Omental fat pad (tissue), 4 donors: ENCODE measurements at places on chromosomes 2 and 18. TPM values are rescaled to one million over a fixed set of nuclear protein-coding genes. Genes with fewer than 3 reads are reported as not detected.

SDC1 gene
- total RNA-seq, result 5.4 TPM

TSPYL6 gene
- not detected for total RNA-seq

OTOS gene
- not detected for total RNA-seq

SLC4A5 gene
- 1.3 TPM for total RNA-seq

RAB6C gene
- total RNA-seq, result not detected

ADD2 gene
- 4.8 TPM for total RNA-seq

RBBP8 gene
- total RNA-seq, result 47.2 TPM

CHRNG gene
- total RNA-seq, result not detected

GDF7 gene
- 0.19 TPM for total RNA-seq

QPCT gene
- 6.8 TPM for total RNA-seq

ALPP gene
- not detected for total RNA-seq

RMDN2 gene
- 5.3 TPM for total RNA-seq

SERPINB5 gene
- not detected for total RNA-seq

NIF3L1 gene
- total RNA-seq, result 12.2 TPM

PJVK gene
- 2.8 TPM for total RNA-seq

CYTIP gene
- total RNA-seq, result 15.0 TPM

IL37 gene
- total RNA-seq, result not detected

RBM45 gene
- total RNA-seq, result 16.9 TPM

LIPG gene
- 1.2 TPM for total RNA-seq

CRYGD gene
- total RNA-seq, result not detected

ARHGEF33 gene
- total RNA-seq, result 1.4 TPM

MAP2 gene
- total RNA-seq, result 31.4 TPM

SCN9A gene
- 7.1 TPM for total RNA-seq

DNAJC5G gene
- 0.79 TPM for total RNA-seq

UCN gene
- total RNA-seq, result 1.4 TPM

LYG2 gene
- total RNA-seq, result not detected

ABCG5 gene
- total RNA-seq, result not detected

OR6B3 gene
- not detected for total RNA-seq

KYNU gene
- 9.3 TPM for total RNA-seq

SKA1 gene
- not detected for total RNA-seq

NEB gene
- 1.9 TPM for total RNA-seq

STK36 gene
- total RNA-seq, result 15.6 TPM

MTCL1 gene
- 1.6 TPM for total RNA-seq

MOGAT1 gene
- 0.95 TPM for total RNA-seq

LMAN2L gene
- 12.2 TPM for total RNA-seq

SUCLG1 gene
- total RNA-seq, result 66.8 TPM

CXCR4 gene
- 29.6 TPM for total RNA-seq

SLC40A1 gene
- 227 TPM for total RNA-seq

RIOK3 gene
- 45.3 TPM for total RNA-seq

PTPRN gene
- total RNA-seq, result not detected

CCDC74A gene
- total RNA-seq, result 7.4 TPM

LCT gene
- not detected for total RNA-seq
